ENCODE measurements at places on chromosomes 6 and 20.

GRCh38 chr6:81049425-81050042 is 702.9 kb downstream of the TENT5A start:
- no peak for DNase-seq

DNA sequence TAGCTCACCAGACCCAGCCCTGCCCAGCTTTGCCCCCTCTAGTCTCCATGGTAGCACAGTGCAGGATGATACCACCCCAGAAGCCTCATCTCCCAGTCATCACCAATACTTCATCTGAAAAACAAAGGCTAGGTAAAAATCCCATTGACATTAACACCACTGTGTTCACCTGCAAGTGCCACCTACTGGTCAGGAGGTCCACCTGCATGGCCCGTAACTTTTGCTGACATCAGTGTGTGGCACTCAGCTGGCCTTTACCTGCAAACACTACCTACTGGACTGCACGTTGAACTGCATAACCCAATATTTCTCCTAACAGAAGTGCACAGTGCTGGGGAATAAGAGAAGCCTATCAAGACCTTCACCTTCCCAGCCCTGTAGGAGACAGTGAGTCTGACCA is 234.7 kb upstream of the ADGRB3 start:
- no peak for DNase-seq

- no peak for DNase-seq
These were observed 18.8 kb downstream of the SYNDIG1 start for GRCh38 chr20:24488064-24488799.

- peak; percentile 93 for DNase-seq
These were observed at the start of gene TTPAL for GRCh38 chr20:44475694-44476560. TTPAL (plus strand) TSS chr20:44475874; CDS start chr20:44480000, 4,126 bp downstream.

- DNase-seq = no peak
These were observed 37.1 kb upstream of the EEF1E1 start for GRCh38 chr6:8139451-8139850.

- DNase-seq = no peak
These were observed 3.9 kb upstream of the KIAA0408 start for GRCh38 chr6:127463056-127463455.

DNA sequence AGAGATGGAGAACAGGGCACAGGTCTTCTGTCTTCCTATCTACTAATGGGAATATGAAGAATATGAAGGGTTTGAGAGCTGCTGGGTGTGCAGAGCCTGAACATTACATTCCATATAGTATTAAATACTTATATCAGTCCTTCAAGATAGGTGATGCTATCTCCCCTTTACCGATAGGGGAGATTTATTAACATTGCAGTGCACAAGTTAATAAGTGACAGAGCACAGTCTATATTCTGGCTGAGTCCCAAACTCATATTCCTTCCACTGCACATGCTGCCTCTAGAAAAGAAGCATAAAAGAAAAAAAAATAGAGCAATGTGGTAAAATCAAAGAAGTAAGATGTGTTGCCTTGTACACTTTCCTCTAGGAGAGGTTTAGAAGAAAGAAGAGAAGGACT is 18.5 kb upstream of the KIAA0408 start:
- DNase-seq = no peak

DNA sequence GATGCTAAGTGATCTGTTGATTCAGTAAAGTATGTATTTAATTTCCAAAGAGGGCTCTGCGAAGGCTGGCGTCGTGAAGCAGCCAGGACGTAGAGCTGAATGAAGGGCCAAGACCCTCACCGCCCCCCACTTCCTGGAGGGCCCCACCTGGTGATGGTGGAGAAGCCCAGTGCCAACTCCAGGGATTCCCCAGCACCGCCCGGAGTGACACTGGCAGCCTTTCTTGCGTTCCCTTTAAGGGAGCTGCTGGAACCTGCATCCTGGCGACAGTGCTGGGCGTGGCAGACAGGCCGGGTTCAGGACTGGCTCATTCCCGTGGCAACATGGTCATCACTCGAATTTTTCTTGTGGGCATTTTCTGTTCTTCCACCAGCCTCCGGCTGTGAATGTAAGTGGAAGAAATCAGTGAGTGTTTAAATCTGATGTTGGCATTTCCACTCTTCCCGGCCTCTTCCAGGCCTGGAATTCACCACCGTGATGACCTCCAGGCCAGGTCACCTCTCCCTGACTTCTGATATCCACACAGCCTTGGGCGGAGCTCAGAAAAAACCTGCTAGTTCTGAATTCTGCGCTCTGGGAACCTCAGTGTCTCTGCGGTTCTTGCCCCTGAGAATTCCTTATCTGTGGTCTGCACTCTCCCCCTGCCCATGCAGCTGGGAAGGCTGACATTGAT is 57.4 kb upstream of the DACT2 start:
- DNase-seq = no peak

Measured in ELF-1 (cell line).